ENCODE measurements at places on chromosomes 2 and 18. TPM values are rescaled to one million over a fixed set of nuclear protein-coding genes. Genes with fewer than 3 reads are reported as not detected.

DNA sequence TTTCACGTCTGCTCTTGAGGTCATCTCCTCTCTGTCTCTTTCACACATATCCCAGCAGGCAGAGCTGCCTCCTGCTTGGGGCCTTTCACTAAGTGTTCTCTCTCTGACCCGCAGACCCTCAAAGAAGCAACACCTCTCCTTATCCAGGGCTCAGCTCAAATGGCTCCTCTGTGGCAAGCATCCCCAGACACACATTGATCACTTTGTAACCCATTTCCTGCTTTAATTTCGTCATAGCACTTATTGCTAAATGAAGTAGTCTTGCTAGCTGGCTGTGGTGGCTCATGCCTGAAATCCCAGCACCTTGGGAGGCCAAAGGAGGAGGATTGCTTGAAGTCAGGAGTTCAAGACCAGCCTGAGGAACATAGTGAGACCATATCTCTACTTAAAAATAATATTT, 41.4 kb downstream of the SGPP2 start:
- DNase-seq = no peak

GRCh38 chr18:3773303-3773702, 323.3 kb downstream of the TGIF1 start:
- no peak for DNase-seq

- no peak for DNase-seq
Observed at GRCh38 chr2:216665242-216665641, 30.1 kb downstream of the IGFBP5 start.

GRCh38 chr2:61816480-61817355, 37.1 kb downstream of the FAM161A start:
- DNase-seq = no peak

DNA sequence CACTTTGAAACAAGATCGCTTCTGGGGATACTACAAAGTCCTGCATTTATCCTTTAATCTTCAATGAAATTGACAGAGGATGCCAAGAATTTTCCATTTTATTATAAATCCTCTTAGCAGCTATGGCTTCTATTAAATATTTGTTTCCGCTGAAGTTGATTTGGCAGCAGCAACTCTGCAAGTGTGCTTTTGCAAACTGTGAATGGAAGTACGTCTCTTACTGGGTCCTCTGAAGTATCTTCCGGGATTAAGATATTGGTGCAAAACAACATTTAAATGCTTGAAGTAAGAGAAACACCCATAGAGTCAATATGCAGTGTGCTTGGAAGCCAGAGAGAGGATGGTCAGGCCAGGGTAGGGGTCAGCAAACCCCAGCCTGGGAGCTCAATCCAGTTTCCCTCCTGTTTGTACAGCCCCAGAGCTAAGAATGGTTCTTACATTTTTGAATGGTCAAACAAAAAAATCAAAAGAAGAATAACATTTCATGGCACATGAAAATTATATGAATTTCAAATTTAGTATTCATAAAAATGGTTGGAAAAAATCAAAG, 13.6 kb downstream of the CCDC68 start:
- no peak for DNase-seq

Gene TMEM178A
- total RNA-seq = 26.9 TPM
